ENCODE measurements at places on chromosomes 3 and 15.

- DNase-seq, result no peak
These were observed 18.0 kb upstream of the ARNT2 start for GRCh38 chr15:80386151-80386550.

DNA sequence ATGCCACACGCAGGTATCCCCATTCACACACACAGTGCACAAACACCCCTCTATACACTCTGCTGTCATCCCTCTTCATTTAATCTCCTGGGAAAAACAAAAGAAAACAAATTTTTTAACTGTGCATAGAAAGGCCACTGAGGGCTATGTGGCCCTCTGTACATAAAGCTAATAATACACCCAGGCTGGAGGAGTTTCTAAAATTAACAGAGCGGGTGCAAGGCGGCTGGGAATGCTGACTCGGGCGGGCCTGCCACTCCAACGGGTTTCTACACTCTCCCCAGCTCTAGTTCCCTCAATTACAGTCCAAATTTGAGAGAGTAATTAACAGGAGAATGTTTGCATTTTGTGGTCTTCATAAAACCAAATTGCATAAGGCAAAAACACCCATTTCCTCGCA is 23.1 kb downstream of the HCN4 start:
- no peak for DNase-seq

- no peak for DNase-seq
These were observed 43.1 kb downstream of the KLF13 start for GRCh38 chr15:31369727-31370126.

DNA sequence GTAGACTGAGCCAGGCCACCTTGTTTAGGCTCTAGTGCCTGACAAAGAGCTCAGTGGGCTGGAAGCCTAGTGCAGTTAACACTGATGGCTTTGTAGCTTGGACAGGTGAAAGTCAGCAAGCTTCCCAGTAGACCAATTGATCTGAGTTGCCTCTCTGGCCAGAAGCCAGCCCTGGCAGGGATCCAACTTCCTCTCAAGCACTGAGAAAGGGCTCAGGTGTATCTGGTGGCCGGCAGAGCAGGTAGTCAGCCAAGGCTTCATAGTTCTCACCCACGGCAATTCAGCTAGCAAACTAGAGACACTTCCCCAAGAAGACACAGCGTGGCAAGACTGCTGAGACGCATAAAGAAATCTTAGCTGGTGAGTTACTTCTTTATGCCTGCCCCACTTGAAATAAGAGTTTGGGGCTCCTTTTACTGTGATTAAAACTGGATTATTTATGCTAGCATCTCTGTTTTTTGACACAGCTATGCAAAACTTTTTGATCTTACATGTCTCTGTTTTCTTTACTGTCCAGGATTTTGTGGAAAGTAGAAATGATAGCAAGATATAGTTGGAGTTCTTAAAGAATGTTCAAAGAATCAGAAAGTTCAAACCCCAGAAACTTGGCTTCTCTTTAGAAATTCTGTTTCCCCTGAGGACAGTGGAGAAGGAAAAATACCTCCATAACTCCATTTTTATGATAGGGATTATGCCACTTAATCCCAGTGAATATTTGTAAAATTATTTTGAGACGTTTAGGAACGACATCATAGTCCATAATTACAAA is 8.4 kb upstream of the CA12 start:
- peak; percentile 79 for DNase-seq

DNA sequence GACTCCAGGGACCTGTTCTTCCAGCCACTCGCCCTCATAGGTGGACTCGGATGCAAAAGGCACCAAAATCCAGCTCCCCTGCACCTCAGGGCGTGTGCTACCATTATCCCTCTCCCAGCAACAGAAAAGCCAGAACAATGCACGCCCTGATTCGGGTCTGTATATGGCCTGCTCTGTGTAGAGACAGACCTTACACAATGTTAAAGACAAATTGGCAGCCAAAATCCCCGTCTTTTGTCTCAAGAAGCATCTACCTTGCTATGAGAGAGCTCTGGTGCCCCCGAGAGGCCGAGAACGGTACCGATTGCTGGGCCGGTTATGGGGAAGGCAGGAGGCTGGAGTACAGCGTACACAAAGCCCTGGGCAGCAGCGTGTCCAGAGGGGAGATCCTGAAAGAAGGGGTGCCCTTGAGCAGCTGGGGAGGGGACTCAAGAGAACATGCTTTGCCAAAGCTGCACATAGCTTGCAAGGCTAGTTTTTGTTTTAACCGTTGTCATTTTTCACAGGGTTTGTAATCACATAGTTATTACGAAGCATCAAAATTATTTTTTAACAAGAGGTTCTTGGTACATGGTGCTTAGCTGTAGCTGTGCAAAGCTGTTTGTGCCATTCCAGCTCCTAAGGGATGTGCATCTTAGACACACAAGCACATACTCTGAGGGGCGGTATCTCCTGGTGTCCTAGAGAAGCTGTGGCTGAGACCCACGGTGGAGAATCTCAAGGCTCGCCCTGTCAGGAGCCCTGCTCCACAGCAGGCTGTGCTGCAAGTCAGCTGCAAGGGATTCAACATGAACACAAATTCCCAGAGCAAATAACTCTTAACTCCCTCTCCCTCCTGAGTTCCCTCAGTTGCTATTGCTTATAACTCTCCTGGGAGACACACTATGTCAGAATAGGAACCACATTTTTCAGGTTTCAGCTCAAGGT is 461.5 kb upstream of the PPP2R3A start:
- peak; percentile 38 for DNase-seq

DNA sequence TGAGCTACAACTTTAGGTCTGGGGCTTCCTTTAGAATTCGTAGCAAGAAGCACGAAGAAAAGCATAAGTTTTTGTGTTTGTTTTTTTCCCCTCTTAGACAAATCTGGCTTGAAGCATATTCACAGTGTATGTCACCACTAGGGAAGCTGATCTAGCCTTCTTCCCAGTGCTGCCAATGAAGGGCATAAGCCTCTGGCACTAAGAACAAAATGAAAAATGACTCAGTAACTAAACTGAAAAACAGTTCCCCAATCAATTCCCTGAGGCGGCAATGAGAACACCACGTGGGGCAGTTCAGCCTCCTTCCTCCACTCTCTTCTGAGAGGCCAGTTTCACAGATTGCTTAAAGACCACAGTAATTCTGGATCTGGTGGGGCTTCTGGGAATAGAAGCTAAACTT is 338.1 kb downstream of the GAP43 start:
- no peak for DNase-seq

DNA sequence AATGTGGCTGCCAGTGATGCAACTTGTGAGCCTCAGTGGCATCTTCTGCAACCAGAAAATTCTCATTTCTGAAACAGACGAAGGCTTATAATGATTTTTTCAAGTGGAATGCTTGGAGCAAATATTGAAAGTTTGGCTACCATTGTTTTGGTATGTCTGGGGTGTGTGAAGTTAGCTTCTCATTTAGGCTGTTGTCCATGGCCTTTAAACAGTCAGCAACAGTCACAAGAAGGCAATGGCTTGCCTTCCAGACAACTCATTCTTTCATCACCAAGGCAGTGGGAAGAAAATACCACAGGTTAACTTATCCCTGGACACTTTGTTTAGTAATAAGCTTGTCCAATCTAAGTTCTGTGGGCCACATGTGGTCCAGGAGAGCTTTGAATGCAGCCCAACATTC is 4.7 kb upstream of the BNC1 start:
- DNase-seq, result no peak

DNA sequence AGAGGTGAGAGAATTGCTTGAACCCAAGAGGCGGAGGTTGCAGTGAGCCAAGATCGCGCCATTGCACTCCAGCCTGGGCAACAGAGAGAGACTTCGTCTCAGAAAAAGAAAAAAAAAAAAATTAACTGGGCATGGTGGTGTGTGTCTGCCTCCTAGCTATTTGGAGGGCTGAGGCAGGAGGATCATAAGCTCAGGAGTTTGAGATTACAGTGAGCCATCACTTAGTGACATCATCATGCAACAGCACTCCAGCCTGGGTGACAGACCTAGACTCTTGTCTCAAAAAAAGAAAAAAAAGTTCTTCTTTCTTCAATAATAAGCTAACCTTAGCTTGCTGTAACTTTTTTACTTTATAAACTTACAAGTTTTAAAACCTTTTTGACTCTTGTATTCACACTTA is 99.8 kb downstream of the SLMAP start:
- DNase-seq, result no peak

GRCh38 chr15:70474471-70475406 is 288.6 kb downstream of the UACA start:
- DNase-seq, result no peak

GRCh38 chr3:47244531-47245100 is 38.0 kb downstream of the KIF9 start:
- DNase-seq, result no peak

DNA sequence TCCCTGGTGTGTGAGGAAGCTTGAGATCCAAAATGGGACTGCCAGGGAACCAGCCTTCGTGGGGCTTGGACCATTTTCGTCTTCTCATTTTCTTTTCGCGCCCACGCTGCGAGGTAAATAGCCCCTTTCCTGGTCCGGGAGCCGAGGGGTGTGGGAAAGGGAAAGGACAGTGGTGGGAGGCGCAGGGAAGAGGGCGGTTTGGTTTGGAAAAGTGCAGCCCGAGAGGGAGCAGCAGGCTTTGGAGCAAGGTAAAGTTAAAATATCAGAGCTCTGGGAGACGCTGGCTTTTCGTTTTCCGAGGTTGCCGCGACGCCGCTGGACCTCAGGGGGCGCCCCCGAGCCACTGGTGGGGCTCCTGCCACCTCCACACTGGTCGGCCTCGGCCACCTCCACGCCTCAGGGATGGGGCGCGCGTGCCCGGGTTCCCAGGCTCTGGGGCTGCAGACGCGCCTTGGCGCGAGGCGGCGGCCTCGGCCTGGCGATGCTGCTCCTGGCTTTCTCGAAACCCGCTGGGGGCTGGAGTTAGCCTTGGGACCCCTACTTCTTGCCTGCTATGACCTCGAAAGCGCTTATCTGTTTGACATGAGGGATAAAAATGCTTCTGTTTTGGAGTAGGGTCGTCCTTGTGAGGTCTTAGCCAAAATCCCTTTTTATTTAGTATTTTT is 3.2 kb downstream of the PTPRG start:
- no peak for DNase-seq

DNA sequence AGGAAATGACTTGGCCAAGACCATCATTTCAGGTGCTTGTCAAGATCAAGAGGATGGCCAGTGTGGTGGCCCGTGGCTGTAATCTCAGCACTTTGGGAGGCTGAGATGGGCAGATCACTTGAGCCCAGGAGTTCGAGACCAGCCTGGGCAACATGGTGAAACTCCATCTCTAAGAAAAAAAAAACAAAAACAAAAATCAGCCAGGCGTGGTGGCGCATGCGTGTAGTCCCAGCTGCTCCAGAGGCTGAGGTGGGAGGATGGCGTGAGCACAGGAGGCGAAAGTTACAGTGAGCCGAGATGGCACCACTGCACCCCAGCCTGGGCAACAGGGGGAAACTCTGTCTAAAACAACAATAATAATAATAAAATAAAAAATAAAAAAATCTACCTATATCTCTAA is 15.0 kb downstream of the CRABP1 start:
- no peak for DNase-seq

GRCh38 chr3:27428446-27428845 is 55.7 kb downstream of the SLC4A7 start:
- DNase-seq, result no peak

DNA sequence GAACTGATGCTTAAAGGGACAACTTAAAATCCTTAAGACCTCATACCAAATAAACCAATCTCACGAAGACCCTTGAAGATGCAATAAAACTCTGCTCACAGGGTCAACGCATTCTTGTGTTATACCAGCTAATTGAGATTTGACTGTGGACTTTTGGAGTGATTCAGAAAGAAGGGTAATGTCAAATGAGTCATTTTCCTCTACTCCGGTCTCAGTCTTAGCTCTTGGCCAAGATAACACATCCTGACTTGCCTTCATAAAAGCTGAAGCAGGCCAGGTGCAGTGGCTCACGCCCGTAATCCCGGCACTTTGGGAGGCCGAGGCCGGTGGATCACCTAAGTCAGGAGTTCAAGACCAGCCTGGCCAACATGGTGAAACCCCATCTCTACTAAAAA is 3.8 kb downstream of the PKM start:
- DNase-seq, result no peak

GRCh38 chr15:70753101-70753829 is 10.1 kb downstream of the UACA start:
- no peak for DNase-seq

DNA sequence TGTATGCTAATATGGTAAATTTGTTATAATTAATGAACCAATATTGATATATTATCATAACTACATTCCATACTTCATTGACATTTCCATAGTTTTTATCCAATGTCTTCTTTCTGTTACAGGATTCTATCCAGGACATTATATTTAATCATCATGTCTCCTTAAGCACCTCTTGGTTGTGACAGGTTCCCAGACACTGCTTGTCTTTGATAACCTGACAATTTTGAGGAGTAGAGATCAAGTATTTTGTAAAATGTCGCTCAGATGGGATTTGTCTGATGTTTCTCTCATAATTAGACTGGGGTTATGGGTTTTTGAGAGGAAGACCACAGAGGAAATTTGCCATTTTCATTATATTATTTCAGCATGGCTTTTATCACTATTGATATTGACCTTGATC is 317.4 kb downstream of the PLOD2 start:
- DNase-seq, result no peak

- no peak for DNase-seq
These were observed 29.5 kb downstream of the TBC1D2B start for GRCh38 chr15:78047761-78048627.

DNA sequence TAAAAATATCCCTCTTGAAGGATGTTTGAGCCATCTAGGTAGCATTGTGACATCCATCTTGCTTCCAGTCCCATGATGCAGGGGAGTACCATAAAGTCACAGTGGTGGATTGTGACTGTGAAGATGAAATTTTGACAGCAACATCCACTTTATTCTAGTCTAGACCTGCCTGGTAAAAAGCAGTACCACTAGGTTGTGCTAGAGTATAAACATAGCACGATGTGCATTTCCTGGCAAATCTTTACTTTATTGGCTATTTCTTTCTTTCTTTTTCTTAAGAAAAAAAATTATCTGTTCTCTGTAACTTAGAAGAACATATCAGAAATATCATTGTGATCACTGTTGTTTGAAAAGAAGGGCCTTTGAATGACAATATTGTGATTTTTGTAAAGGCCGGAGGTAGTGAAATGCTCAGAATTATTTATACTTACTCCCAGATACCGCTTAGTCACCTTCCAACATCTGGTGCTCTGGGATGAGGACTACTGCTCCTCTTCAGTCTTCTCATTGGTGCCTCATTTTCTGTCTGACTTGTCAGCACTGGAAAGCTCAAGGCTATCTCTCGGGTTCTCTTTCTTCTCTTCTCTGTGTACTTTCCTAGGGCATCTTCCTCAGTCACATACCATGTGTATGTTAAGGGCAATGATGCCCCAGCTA is 35.6 kb downstream of the AGBL1 start:
- DNase-seq, result no peak

DNA sequence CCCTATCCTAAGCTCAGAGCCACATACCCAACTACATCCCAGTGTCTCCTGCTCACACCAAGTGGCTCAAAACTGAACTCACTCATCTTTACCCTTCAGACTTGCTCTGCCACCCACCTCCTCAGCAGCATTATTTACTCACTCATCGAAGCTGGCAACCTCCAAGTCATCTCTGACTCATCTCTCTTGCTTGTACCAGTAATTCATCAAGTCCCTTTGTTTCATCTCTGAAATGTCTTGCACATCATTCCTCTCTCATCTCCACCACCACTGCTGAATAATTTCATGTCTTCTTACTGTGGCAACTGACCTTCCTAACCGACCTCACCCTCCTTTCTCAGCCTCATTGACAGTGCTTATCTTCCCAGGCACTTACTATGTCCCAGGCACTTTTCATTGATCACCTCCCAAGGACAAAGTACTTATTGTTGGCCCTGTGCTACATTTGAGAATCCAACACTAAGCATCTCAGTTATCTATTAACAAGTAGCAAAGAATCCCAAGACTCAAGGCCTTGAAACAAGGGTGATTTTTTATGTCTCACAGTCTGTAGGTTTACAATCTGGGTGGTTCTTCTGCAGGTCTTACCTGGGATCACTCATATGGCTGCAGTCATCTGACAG is 82.0 kb downstream of the MRPL46 start:
- DNase-seq, result no peak
